ENCODE measurements at places on chromosomes 6 and 20.

DNA sequence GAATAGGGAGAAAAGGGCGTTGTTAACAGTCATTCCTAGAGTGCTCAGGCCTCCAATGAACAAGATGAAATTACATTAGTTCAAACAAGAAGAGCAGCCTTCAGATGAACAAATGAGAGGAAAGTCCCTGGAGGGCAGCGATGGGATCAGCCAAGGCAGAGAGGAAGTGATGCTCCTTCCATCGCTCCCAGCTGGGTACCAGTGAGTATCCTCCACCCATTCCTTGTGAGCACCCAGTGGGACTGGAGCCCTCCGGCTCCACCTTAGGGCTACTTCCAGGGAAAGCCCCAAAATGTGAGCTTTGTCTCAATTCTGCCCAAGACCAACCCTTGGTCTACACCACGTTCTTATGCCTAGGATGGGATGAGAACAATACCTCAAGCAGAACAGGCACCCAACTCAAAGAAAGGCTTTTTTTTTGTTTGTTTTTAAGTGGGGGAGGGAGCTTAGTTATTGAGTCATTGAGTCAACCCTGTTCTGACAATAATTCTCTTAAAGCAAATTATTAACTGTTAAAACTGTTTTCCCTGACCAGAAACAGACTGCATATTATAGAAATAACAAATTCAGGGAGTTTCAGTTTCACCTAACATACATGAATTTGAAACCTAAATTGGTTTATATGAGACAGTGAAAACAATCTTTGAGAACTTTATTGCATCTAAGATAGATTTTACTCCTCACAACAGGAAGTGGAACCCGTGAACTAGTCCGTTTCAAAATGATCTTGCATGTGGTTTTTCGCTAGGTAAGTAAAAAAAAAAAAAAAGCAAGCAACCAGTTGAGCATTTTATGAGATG lies 106.9 kb downstream of the IPCEF1 start:
- no peak for DNase-seq

DNA sequence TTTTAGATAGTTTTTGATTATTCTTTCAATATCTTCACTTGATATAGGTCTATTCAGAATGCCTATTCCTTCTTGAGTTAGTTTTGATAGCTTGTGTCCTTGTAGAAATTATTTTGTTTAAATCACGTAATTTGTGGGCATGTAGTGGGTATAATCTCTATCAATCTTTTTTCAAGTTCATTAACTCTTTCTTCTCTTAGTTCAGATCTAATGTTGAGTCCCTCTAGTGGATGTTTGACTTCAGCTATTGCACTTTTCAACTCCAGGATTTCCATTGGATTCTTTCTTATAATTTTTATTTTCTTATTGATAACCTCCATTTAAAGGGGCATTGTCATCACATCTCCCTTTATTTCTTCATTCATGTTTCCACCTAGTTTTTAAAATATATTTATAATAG lies 135.6 kb downstream of the COL12A1 start:
- no peak for DNase-seq

- DNase-seq, result no peak
Measured at GRCh38 chr6:52914516-52914915, 5.0 kb upstream of the GSTA3 start.

DNA sequence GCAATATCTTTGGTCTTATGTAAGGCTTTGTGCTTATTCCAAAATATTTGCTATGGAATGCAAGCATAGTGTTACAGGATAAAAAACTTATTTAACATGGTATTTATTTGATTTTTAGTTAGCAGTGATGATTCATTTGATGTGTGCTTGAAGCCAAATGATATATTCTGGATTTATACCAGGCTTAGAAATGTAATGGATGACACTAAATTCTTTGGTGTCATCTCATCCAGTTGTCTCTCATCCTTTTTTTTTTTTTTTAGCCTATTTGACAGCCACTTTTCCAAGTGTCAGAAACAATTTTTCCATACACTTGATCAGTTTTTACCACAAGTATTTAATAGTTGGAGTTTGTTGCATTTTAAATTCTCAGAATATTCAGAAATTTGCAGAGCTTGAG lies 515.3 kb downstream of the CDKAL1 start:
- no peak for DNase-seq

DNA sequence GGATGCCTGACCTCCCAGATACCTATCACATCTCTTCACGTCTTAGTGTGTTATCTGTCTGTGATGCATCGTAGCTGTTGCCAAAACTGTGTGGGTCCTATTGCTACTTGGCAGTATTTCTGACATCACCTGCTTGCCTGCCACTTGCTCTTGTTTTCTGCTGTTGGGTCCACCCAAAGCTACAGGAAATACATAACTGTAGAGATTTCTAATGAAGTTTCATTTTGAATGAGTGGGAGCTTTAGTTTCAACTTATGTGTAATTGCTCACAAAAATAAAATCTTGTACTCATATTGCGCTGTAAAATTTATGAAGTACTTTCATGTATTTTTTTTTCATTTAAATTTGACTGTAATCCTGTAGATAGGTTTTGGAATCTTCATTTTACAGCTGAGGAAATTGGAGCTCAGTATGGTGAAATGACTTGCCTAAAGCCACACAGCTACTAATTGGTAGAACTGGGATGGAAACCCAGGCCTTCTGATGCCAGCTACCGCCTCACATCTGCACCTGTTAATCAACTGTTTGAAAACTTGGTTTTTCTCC lies 113.6 kb upstream of the MAN1A1 start:
- no peak for DNase-seq

DNA sequence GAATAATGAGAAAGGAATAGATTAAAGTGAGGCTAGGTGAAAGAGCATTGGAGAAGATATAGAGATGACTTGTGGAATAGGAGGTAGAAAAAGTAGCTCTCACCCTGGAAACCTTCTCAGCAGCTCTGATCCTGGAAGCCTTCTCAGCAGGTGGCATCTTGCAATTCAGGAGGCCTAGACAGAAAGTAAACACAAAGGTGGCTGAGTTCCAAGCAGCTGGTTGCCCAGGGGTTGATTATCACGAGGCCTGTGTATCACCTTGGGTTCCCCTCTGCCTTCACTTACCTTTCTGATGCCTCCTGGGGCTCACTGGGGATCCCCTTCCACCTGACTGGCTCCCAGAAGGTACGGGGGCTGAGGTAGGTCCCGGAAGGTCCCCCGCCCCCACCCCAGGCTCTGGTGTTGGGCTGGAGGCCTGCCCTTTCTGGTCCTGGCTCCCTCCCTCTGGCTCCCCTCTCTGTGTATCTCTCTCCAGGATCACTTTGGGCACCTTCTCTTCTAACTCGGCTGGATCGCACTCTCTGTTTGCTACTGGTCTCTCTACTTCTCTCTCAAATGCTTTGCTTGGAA lies 9.7 kb downstream of the MDC1 start:
- DNase-seq, result no peak

GRCh38 chr6:40541556-40542174 lies 45.5 kb downstream of the LRFN2 start:
- DNase-seq, result no peak

DNA sequence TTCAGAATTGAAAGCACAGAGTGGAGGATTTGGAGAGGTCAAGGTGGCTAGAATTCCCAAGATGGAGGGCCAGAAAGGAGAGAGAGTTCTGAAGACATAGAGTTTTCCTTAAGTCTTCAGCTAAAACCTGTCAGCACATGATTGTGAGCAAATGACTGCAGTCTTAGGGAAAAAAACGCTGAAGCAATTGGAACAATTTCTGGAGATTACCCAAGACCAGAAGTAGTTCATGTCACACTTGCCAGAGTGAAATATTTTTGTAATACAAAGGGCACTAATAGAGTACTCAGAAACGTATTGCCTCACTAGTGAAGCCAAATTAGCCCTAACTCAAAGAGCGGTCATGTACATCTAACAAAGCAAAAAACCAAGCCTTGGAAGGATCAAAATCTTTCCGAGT lies 541.3 kb upstream of the MARCKS start:
- no peak for DNase-seq

DNA sequence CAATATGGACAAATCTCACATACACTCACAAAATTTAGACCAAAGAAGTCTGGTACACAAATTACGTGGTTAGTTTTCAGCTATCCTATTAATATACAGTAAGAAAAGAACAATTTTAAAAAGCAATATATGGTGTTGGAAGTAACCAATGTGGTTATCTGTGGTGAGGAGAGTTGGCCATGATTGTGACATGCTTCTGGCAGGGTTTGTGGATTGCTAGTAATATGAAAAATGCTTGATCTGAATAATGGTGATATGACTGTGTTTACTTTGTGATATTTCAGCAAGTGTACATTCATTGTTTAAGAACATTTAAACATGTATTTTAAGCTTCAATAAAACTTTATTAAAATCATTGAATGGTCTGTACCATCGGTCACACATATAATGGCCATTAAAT lies 99.1 kb downstream of the ADGB start:
- no peak for DNase-seq

GRCh38 chr6:116313101-116313776 lies 33.5 kb upstream of the TSPYL1 start:
- no peak for DNase-seq

- no peak for DNase-seq
Measured at GRCh38 chr20:5095931-5096330, 23.8 kb downstream of the PCNA start.

GRCh38 chr6:158042245-158042798 lies 60.7 kb downstream of the SYNJ2 start:
- no peak for DNase-seq

DNA sequence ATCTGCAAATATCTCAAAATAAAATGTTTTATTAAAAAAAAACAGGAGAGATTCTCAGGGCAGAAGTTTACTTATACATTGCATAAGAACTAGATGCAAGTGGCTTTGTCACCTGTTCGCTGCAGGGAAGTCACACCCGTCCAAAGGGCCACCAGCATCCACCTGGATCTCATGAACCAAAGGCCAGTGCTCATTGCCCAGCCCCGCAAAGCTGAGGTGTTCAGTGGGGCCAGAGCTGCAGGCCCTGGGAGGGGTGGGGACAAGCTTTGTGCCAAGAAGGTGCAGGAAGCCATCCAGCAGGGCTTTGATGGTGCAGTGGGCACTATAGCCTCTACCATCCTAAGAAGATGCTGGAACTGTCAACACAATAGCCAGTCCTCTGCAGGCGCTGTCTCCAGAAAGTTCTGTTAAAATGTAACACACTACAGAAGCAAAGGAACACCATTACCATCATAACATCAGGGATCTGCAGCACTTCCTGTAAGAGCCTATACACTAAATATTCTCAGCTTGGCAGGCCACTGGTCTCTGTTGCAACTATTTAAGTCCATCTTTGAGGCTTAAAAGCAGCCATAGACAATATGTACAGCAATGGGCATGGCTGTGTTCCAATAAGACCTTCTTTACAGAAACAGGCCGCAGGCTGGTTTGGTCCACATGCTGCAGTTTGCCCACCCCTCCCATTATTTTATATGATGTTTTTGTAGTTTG lies 15.7 kb upstream of the CD93 start:
- DNase-seq, result no peak

DNA sequence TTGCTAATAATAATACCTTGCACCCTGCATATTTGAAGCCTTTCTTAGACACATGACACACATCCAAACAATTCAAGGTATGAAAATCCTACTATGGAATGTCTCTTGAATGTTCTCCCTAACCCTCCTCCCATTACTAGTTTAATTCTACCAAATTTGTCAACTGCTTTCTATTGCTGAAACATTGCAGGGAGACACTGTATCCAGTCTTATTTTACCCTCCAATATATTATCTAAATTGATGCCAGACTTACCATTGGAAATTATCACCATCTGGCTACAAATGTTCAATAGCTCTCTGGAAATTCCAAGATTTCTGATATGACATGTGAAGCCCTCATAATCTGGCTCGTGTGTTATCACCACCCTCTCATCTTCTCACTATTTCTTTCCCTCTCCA lies 1027.3 kb upstream of the CITED2 start:
- no peak for DNase-seq

GRCh38 chr20:58649288-58650180 lies 1.5 kb upstream of the STX16 start:
- DNase-seq, result no peak

- DNase-seq, result no peak
Measured at GRCh38 chr20:48024539-48024938, 239.3 kb upstream of the SULF2 start.

DNA sequence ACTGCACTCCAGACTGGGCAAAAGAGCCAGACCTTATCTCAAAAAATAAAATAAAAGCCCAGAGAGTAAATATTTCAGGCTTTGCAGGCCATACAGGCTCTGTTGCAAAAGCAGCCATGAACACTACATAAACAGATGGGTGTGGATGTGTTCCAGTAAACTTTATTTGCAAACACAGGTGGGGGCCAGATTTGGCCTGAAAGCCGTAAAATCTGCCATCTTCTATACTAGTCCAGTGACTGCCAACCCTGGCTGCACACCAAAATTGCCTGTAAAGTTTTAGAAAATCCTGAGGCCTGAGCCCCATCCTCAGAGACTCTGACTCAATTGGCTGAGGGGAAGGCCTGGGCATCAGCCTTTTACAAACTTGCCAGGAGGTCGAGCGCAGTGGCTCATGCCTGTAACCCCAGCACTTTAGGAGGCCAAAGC lies 103.6 kb downstream of the ZMYND8 start:
- no peak for DNase-seq

GRCh38 chr6:23003671-23004467 lies 434.5 kb downstream of the HDGFL1 start:
- no peak for DNase-seq

DNA sequence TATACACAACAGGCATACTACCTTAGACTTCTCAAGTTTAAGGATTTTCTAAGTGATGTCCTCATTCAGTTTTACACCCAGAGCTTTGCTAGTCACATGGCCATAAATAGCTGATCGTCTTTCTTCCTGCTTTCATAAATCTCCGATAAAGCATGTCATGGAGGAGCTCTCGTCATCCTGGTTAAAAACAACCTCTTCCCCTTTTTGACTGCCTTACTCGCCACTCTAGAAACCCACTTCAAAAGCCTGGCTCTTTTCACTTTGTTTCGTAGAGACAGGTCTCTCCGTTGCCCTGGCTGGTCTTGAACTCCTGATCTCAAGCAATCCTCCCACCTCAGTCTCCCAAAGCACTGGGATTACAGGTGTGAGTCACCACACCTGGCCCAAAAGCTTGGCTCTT lies 67.0 kb upstream of the SMIM29 start:
- DNase-seq, result no peak

DNA sequence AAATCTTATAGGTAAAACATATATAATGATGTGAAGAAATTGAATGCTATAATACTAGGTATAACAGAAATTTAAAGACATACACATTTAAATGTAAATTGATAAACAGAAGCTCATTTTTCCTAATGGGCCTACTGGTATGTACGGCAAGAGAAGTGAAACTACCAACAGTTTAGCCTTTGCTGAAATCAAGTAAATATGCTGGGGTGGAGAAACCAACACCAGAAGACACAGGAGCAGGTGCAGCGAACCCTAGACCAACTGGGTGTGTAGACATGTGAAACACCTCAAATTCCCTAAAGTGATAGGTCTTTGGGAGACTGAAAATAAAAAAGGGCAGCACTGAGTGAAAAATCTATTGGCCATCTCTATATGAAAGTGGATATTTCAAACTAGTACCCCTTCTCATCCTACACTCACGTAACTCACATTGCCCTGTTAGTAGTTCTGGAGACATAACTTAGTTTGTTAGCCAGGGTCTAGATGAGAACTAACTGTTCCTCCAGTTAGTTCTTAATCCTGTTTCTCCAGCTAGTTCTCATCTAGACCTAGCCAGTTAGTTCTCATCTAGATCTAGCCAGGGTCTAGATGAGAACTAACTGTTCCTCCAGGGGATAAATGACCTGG lies 53.1 kb downstream of the SLC35D3 start:
- DNase-seq, result no peak
